NCI-H748 treated with DMSO at 0.1 percent for 48 hours (cell line): ENCODE measurements at places on chromosomes 2 and 18.
A peak's percentile ranks its signal among the peaks of the same experiment; 100 is the strongest.

- peak; percentile 29 for DNase-seq
Observed at GRCh38 chr2:195570329-195570728, 86.7 kb upstream of the SLC39A10 start.

- DNase-seq = peak; percentile 47
Observed at GRCh38 chr2:70084973-70085710, 2.1 kb upstream of the PCBP1 start.

DNA sequence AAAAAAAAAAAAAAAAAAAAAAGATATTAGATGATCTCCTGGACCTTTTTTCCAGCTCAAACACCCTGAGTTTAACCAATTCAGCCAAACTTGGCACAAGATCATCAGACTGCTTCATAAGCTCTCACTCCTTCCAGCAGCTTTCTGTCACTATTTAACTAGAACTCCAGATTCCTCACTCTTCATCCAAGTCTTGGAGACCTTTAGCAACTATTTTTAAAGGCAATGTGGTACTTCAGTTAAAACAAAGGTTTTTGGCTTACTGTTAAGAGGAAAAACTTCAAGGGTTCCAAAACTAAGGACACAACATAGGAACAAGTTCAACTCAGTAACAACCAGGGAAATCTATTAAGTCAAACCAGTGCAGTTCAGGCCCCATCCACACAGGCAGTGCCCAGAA, 23.2 kb downstream of the LAMA1 start:
- no peak for DNase-seq

- DNase-seq = no peak
Observed at GRCh38 chr2:219368690-219369191, 19.0 kb downstream of the DNPEP start.

GRCh38 chr2:167939514-167940345, 307.7 kb downstream of the STK39 start:
- no peak for DNase-seq

DNA sequence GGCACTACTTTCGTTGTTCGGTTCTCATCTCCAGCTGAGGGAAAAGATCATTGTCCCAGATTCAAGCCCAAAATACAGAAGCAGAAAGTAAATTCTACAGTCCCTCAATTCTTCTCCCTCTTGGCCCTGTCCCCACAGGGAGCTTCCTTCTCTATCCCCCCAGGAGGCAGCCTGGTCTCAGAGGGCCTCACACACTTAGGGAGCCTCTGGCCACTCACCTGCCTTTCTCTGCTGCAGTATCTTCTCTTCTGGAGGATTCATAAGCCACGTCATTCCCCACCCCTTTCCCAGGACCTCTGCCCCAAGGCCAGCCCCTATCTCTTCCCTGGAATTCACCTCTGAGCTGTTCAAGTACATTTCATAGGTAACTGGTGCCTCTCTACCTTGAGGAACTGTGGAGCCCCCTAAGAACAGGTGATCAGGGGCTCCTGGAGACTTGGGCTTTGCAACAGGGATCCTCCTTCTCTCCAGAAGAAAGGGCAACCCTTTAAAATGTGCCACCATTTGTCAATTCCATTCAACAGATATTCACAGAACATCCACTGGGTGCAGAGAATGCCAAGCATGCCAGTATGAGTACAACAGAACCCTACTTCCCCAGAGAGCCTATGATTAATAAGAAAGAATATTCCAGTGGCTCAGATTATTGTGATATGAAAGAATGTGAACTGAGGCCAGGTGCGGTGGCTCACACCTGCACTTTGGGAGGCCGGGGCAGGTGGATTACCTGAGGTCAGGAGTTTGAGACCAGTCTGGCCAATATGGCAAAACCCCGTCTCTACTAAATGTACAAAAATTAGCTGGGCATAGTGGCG, 72.9 kb downstream of the CIB4 start:
- no peak for DNase-seq

DNA sequence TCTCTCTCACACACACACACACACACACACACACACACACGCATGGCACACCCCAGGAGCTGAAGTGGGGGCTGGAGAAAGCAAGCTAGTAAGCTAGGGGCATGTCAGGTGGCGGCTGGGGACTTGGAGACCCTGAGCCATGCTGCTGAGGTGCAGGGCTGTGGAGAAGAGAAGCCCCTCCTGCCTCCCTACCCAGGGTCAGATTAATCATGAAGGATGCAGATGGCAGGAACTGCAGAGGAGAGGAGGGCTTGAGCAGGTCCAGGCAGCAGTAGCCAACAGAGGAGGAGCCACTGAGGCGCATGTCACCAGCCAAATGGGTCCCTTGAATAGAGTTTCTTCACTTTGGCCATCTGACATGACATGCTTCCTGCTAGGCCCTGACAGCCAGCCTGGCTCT, 9.6 kb downstream of the EDAR start:
- no peak for DNase-seq

GRCh38 chr2:94872676-94873361, 1.6 kb downstream of the TEKT4 start:
- DNase-seq = no peak

GRCh38 chr2:202721621-202722020, 86.9 kb downstream of the FAM117B start:
- no peak for DNase-seq

DNA sequence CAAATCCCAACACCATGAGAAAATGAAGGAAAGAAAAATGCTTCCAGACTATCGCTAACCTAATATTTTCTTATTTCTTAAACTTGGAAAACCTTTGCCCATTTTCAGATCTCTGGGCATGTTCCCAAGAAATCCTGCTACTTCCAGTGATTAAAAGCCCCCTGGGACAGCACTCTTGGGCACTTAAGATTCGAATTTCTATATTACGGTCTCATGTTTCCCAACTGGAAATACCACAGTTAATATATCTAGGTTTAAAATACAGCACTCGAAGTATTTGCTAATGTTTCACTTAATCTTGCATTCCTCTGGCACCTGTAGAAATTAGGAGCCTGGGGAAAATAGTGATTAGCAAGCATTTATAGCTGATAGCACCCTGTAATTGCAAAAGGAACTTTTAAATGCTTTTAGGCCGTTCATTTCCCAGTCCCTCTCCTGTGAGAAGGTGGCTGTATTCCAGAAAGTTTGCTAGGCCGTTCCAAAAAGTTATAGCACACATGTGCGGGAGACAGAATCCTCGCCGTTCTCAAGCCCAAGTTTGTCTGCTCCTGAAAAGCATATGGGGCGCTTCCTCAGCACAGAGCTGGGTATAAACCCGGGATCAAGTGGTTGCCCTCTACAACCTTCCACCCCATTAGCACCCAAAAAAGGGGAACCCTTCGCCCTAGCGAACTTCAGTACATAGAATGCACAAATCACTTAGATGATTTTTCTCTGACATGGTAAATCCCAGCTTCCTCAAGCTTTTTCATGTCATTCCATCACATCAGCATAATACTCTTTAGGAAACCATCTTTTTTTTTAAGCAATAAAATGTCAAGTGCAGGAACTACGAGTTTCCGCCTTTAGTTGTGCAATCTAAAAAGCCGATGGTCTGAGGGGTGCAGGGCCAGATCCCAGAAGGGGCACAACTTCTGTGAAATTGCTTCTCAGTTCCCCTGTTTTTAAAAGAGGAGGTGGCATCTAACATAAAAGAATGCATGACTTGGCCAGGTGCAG, 60.6 kb downstream of the DIPK1C start:
- no peak for DNase-seq

GRCh38 chr2:138238908-138239307, 262.7 kb upstream of the SPOPL start:
- DNase-seq = no peak

- no peak for DNase-seq
Observed at GRCh38 chr2:128447538-128447995, 128.9 kb upstream of the HS6ST1 start.

DNA sequence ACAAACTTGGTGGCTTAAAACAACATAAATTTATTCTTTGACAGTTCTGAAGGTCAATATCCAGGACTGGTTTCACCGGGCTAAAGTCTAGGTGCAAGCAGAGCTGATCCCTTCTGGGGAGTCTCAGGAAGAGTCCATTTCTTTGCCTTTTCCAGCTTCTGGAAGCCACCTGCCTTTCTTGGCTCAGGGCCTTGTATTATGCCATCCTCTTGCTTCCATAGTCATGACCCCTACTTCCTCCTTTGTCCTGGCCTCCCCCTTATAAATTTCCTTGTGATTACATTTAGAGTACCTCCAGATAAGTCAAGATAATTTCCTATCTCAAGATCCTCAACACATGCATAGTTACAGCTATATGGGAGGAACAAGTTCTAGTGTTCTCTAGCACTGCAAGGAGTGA, 1089.5 kb downstream of the LRP1B start:
- DNase-seq = no peak

GRCh38 chr2:62202019-62202722, 6.3 kb downstream of the B3GNT2 start:
- DNase-seq = no peak

GRCh38 chr2:100292022-100292580, 30.2 kb downstream of the LONRF2 start:
- DNase-seq = no peak

DNA sequence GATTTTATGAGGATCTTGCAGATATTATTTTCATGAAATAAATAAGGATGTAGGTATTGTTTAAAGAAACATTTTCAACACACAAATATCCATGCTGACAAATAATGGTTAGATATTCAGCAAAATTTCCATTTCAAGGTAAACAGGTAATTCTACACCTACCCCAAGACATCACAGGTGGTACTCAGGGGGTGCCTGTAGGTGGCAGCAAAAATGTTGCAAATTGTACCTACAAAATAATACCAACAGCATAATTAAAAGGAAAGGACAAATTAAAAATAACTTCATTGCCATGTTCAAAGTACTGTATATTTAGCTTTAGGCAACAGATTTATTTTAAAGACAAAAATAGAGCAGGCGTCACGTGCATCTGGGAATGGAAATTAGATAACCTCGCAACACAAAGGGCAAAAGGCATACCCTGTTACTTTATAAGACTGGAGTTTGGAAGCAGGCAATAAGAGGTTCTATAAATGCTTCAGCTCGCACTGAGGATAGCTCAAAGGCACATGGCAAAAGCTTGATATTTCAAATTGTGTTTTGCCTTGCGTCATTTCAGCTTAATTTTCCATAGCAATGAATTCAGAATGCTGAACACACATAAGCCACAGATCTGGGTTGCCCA, 630.5 kb downstream of the TDRD15 start:
- DNase-seq = no peak

DNA sequence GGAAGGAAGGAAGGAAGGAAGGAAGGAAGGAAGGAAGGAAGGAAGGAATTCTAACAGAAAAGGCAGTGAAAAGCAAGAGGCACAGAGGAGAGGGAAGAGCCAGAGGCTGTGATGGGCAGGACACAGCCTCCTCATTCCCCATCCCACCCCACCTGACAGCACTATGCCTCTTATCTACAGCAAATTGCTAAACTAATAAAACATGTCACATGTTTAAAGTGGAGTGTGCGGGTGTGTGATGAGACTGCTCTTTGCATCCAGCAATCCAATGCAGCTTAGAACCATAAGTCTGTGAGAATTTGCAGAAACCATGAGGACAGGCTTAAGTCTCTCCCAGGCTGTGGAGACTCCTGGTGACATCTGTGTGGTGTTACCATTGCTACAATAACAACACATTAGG, 108.4 kb upstream of the ALK start:
- no peak for DNase-seq

GRCh38 chr18:59837586-59837985, 62.2 kb upstream of the PMAIP1 start:
- peak; percentile 80 for DNase-seq

DNA sequence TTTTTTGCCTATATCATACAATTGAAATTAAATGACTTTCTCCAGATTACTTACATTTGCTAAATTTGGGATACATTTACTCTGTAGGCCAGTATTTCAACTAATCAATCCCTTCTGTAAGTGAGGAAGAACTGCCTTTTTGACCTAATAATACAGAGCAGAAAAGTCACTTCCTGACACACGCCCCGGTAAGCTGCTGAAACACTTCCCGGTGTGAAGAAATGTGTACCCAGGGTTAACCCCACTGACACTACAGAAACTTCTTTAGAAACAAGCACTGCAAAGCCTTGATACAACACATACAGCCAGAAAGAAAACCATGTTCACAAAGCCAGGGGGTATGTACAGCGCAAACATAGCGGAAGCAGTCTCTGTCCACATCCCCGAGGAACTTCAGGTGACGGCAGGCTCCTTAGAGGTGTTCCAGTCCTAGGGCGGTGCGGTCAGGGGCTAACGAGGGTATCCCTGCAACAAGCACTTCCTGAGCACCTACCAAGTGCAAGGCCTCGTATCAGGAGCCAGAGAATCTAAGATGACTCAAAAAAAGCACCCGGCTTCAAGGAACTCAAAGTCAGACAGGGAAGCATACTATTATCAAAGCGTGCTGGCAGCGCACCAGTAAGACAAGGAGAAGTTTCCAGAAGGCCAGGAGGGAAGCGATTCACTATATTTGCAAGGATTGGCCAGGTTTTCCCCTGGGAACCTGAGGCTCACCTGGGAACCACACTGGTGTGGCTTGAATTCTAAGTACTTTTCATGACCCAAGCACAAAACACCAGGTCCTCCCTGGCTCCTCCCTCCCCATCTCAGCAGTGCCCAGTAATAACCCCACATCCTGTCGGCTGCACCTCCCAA, 46.6 kb downstream of the ZNF516 start:
- DNase-seq = no peak

GRCh38 chr2:60298006-60298696, 255.3 kb downstream of the BCL11A start:
- no peak for DNase-seq

DNA sequence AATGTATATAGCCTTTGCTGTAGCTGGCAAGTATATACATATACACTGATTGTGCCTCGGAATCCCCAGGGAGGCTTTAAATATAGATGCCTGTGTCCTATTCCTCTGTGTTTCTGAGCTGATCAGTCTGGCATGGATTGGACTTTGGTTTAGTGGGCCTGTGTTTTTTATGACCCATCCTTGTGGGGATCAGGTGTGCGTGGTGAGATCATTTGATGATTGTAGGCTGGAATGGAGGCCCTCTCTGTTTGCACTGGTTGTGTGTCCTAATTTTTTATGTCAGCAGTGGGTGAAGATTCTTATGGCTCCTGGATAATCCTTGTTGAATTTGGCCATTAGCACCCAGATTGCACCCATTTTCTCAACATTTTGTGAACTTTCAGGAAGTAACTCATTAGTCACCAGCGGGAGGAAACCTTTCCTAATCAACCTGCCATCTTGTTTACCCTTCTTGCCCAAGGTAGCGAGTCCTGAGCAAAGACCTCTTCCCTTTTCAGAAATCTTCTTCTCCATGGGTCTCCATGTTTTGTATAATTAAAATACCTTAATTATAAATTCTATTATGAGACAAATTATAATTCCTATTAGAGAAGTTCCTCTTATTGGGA, 75.8 kb downstream of the UGGT1 start:
- no peak for DNase-seq

GRCh38 chr2:199228887-199229819, 228.6 kb downstream of the SATB2 start:
- DNase-seq = no peak

DNA sequence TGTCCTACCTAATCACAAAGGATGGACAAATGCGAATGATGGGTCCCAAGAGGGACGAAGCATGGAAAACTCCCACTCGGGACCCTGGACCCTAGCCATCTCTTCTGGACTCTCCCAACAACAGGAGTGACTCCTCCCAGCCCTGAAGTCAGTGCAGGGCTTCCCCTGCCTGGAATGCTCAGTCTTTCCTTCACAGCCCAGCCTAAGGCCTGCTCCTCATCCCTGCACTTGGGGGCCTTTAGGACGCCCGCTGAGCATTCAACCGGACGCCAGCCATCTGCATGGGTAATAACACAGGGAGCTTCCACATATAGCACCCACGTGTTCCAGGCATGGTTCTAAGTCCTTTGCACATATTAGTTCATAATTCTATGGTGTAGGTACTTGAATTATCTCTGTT, 237.5 kb downstream of the KLHL29 start:
- DNase-seq = no peak
